ENCODE measurements at places on chromosomes 16 and 17. TPM values are rescaled to one million over a fixed set of nuclear protein-coding genes. Genes with fewer than 3 reads are reported as not detected.

The PERCC1 gene
- not detected for total RNA-seq

The CCL1 gene
- not detected for total RNA-seq

The NLRC3 gene
- 0.04 TPM for total RNA-seq

The CLDN9 gene
- 0.42 TPM for total RNA-seq

Data from A549 treated with Mapracorat at 1 μM for 4 hours (cell line).